ENCODE measurements at places on chromosomes 13 and 19. TPM values are rescaled to one million over a fixed set of nuclear protein-coding genes. Genes with fewer than 3 reads are reported as not detected.

GRCh38 chr13:36606060-36606459, 67.8 kb upstream of the SERTM1 start:
- DNase-seq: no peak

DNA sequence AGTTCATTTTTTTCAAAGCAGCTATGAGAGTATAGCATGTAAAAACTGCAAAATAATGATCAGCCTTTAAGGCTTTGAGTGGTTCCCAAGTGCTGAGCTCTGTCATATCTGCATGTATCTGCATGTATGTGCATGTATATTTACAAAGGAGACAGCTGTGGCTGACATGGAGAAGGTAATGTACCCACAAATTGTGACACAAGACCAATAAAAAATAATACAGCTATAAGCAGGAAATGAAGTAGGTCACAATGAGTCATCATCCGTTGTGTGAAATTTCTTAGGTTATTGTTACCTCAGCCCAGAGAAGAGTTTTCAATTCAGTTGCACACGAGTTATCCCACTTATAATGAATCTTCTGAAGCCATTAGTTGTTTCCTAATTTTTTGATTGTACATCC, 60.9 kb upstream of the MED4 start:
- no peak for DNase-seq

GRCh38 chr13:48573213-48574007, 40.5 kb upstream of the RCBTB2 start:
- DNase-seq: peak; percentile 11

GRCh38 chr13:37326334-37326733, 220.9 kb upstream of the CSNK1A1L start:
- no peak for DNase-seq

The MBD3L2 gene
- total RNA-seq: not detected

The PDX1 gene
- not detected for total RNA-seq

Data from heart right ventricle (tissue), 16 donors.